ENCODE measurements at places on chromosomes 4 and X. TPM values are rescaled to one million over a fixed set of nuclear protein-coding genes. Genes with fewer than 3 reads are reported as not detected.

- no peaks in the 10 kb centered on the region for H3K27me3 ChIP-seq
- no peak overlapping the region for H3K27ac ChIP-seq
- DNase-seq = no peak
- no peaks in the 10 kb centered on the region for H3K36me3 ChIP-seq
- H3K4me3 ChIP-seq = no peak overlapping the region
These were observed 57.2 kb downstream of the UGT2B17 start for GRCh38 chr4:68518889-68519288.

The MPP1 gene
- total RNA-seq = 48.6 TPM

- H3K4me1 ChIP-seq = peaks cover 28% of the 10 kb centered on the region
- H3K27ac ChIP-seq = peak overlapping the region; percentile 39
- no peaks in the 10 kb centered on the region for H3K27me3 ChIP-seq
- no peak overlapping the region for H3K4me3 ChIP-seq
- peaks cover 2% of the 10 kb centered on the region for H3K36me3 ChIP-seq
- no peak for DNase-seq
These were observed 166.1 kb downstream of the AFAP1 start for GRCh38 chr4:7773401-7774180.

- H3K27me3 ChIP-seq = peaks cover 5% of the 10 kb centered on the region
- DNase-seq = peak; percentile 10
- peak overlapping the region; percentile 60 for H3K4me3 ChIP-seq
- H3K4me1 ChIP-seq = peaks cover 16% of the 10 kb centered on the region
- H3K27ac ChIP-seq = peak overlapping the region; percentile 96
These were observed 179.7 kb upstream of the TET2 start for GRCh38 chr4:104967034-104967401.

DNA sequence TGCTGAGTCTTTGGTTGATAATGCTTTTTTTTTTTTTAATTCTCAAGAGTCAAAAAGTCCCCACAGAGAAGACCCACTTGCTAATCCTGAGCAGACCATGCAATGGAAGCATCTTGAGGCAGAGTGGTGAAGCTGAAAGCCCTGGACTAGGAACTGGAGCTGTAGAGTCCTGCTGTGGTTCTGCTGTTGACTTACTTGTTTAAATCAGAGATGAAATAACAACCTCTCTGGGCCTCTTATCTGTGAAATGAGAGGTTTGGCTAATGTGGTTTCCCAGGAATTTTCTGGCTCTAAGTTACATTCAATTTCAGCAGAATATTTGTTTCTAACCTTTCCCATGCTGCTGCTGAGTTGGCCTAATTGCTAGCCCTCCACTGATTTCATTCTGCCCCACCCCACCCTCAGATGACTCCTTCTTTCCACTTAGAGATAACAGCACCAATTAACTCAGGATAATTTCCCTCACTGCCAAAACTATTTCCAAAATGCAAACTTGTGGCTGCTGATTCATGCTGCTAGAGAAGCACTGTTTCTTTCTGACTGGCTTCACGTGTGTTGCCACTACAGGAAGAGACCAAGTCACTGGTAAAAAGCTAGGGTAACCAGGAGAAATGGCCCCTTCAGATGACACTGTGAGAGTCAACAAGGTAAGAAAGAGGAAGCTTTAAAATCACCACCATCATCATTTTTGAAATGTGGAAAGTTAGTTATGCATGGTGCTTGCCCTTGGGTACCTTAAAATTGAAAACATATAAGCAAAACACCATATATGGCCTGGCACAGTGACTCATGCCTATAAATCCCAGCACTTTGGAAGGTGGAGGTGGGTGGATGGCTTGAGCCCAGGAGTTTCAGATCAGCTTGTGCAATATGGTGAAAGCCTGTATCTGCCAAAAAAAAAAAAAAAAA is 326.4 kb downstream of the DCHS2 start:
- no peaks in the 10 kb centered on the region for H3K36me3 ChIP-seq
- DNase-seq = no peak
- no peak overlapping the region for H3K27ac ChIP-seq
- no peak overlapping the region for H3K4me3 ChIP-seq

DNA sequence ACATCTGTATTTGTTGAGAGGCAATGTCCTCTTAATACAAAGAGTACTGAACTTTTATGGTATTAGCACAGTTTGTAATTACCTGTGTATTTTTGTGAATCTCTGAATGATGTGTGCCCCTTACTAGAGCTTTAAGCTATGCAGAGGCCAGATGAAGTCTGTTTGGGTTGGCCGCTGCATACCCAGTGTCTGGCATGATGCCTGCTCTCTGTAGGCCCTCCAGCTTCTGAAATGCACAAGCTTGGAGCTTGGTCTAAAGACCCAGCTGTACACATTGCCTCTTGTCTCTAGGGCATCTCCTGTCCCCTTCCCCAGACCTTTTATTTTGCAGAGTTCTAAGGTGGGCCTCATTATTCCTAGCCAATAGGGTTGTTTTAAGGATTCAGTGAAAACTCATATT is 68.6 kb downstream of the CDS1 start:
- no peaks in the 10 kb centered on the region for H3K36me3 ChIP-seq
- H3K4me3 ChIP-seq = no peak overlapping the region
- H3K27me3 ChIP-seq = no peaks in the 10 kb centered on the region
- no peak overlapping the region for H3K27ac ChIP-seq
- H3K4me1 ChIP-seq = no peaks in the 10 kb centered on the region

DNA sequence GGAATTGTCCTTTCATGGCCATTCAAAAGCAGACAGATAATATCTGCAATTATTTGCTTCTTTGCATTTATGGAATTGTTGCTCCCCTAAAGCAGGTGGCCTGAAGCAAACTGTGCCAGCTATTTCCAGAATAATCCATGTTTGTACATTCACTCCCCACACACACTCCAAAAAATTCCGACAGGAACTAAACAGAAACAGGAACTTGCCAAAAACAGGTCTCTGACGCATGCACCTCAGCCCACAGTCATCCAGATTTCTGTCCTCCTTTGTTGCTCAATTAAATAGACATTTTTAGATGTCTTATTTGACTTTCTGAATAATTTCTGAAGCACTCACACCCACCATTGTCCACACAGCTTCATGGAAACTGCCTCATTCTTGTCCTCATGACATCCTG is 71.5 kb upstream of the EDNRA start:
- no peak for DNase-seq
- H3K4me3 ChIP-seq = no peak overlapping the region
- H3K36me3 ChIP-seq = no peaks in the 10 kb centered on the region
- H3K27ac ChIP-seq = no peak overlapping the region

DNA sequence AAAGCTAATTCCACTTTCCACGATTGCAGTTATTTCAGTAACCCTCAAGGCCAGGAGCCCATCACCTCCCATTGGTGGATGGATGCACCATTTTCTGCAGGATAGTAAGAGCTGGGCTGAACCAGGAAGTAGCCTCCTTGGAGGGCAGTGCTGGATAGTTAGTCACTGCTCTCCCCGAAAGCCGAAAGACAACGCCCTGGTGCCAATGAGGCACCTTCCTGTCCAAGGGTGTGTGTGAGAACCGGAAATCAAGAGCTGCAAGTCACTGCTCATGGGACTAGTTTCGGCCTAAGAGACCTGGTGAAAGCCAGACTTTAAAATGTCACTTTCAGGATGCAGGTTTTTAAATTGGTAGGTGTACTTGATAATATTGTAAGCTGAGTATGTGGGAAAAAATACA is 203.8 kb upstream of the HS3ST1 start:
- no peaks in the 10 kb centered on the region for H3K4me1 ChIP-seq
- no peak overlapping the region for H3K27ac ChIP-seq
- no peaks in the 10 kb centered on the region for H3K27me3 ChIP-seq
- no peak overlapping the region for H3K4me3 ChIP-seq
- no peak for DNase-seq

The TNIP3 gene
- total RNA-seq = 0.74 TPM

The ARHGAP6 gene
- not detected for total RNA-seq

DNA sequence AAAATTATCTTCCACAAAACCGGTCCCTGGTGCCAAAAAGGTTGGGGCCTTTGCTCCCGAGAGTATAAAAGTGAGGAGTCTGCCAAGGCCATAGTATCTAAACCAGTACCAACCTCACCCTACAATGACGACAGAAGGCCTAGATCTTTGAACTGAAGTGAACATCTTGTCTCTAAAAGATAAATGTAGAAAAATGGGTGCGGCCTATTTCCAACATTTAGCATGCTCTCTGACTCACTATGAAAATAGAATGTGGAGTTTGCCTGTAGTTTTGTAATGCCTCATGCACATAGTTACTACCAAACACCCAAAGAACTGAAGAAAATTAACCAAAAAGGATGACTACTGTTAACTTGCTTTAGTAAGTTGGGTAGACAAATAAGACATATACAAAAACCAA is 218.4 kb downstream of the SLITRK2 start:
- no peaks in the 10 kb centered on the region for H3K4me1 ChIP-seq
- DNase-seq = no peak
- H3K27ac ChIP-seq = no peak overlapping the region
- no peaks in the 10 kb centered on the region for H3K27me3 ChIP-seq
- H3K4me3 ChIP-seq = no peak overlapping the region

- peak; percentile 18 for DNase-seq
- H3K27ac ChIP-seq = no peak overlapping the region
- peaks cover 2% of the 10 kb centered on the region for H3K4me1 ChIP-seq
- no peak overlapping the region for H3K4me3 ChIP-seq
These were observed 105.6 kb downstream of the CNKSR2 start for GRCh38 chrX:21479695-21480270.

DNA sequence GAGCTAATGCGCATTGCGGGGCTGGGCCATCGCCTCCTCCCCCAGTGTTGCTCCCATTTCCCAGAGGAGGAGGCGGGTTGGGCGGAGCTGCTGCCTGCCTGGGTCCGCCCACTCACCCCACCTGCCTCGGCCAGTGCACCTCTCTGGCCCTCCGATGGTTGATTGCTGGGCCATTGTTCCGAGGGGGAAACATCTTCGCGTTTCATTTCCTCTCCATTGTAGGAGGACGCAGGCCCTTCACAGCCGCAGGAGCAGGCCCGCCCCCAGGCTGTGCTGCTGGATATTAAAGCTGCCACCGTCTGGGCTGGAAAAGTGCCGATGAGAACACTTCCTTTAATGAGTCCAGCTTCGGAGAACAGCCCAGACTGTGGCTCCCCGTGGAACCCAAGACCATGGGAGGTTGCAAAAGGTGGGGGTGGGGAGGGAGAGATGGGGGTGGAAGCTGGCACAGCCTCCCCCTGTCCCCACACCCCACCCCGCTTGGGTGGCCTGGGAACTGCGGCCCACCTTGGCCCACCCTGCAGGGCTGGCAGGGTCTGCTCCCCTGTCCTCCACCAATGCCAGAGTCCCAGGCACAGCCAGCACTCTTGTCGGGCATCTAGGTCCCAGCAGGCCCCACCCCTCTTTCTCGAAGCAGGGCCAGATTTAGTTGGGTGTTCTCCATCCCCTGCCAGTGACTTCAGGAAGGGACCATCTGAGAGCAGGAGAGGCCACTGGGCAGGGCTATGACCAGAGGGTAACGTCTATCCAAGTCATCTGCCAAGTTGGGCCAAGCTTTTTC is 96.6 kb downstream of the ADRA2C start:
- H3K27ac ChIP-seq = no peak overlapping the region
- H3K4me1 ChIP-seq = no peaks in the 10 kb centered on the region
- no peaks in the 10 kb centered on the region for H3K36me3 ChIP-seq
- no peak overlapping the region for H3K4me3 ChIP-seq
- no peaks in the 10 kb centered on the region for H3K27me3 ChIP-seq

The PNPLA4 gene
- total RNA-seq = 6.1 TPM

The TRPC3 gene
- 0.85 TPM for total RNA-seq

The DOK7 gene
- total RNA-seq = not detected

The GLUD2 gene
- 0.32 TPM for total RNA-seq

GRCh38 chrX:68018248-68019203 is 414.8 kb downstream of the OPHN1 start:
- no peak overlapping the region for H3K4me3 ChIP-seq
- no peaks in the 10 kb centered on the region for H3K36me3 ChIP-seq
- no peak overlapping the region for H3K27ac ChIP-seq
- DNase-seq = no peak
- no peaks in the 10 kb centered on the region for H3K27me3 ChIP-seq
- no peaks in the 10 kb centered on the region for H3K4me1 ChIP-seq

DNA sequence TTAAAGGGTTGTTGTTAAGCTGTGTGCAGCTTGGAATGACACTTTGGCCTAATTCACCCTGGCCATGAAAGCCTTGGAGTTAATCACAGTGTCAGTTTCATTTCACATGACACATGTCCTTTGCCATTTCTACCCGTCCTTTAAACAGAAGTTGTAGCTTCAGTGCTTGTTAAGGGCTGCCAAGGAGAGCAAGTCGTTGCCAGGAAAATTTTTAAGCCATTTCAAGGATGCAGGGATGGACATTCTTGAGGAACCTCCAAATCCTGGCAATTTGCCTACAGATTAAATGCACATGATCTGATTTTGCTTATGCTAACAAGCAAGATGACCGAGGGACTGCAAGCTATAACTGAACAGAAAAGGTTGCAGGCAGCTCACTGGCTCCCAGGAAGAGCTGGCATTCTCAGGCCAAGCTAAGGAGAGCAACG is 40.5 kb downstream of the SETD7 start:
- no peak overlapping the region for H3K27ac ChIP-seq
- H3K4me3 ChIP-seq = no peak overlapping the region
- no peaks in the 10 kb centered on the region for H3K4me1 ChIP-seq
- DNase-seq = no peak
- no peaks in the 10 kb centered on the region for H3K27me3 ChIP-seq

The FDCSP gene
- not detected for total RNA-seq

GRCh38 chr4:19987746-19988145 is 264.0 kb upstream of the SLIT2 start:
- no peak overlapping the region for H3K4me3 ChIP-seq
- no peak overlapping the region for H3K27ac ChIP-seq
- no peaks in the 10 kb centered on the region for H3K36me3 ChIP-seq

The FGFBP1 gene
- not detected for total RNA-seq

DNA sequence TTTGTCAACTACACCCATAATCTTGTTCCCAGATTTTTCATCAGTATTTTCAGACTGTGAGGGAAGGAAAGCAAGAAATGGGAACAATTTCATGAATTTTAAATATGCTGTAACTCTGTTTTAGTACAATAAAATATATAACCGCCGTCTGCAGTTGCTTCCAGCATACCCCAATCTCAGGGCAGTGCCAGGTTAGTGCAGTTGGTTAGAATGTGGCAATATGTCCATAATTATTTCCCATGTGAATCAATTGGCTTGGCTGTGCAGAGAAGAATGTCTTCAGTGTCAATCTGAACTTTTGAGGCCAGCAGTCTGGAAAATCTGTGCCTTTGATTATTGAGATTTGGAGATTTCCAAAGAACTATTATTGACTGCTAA is 5.0 kb upstream of the MMAA start:
- no peak overlapping the region for H3K27ac ChIP-seq
- no peak for DNase-seq
- no peak overlapping the region for H3K4me3 ChIP-seq
- peaks cover 5% of the 10 kb centered on the region for H3K27me3 ChIP-seq
- peaks cover 3% of the 10 kb centered on the region for H3K36me3 ChIP-seq

Data from activated CD4-positive, alpha-beta T cell treated with anti-CD3 and anti-CD28 coated beads, Interleukin-2, amount 10 ng/mL, durations not matched to agents 7 days and 5 days (primary cell).